ENCODE measurements at places on chromosomes 7 and 10.

DNA sequence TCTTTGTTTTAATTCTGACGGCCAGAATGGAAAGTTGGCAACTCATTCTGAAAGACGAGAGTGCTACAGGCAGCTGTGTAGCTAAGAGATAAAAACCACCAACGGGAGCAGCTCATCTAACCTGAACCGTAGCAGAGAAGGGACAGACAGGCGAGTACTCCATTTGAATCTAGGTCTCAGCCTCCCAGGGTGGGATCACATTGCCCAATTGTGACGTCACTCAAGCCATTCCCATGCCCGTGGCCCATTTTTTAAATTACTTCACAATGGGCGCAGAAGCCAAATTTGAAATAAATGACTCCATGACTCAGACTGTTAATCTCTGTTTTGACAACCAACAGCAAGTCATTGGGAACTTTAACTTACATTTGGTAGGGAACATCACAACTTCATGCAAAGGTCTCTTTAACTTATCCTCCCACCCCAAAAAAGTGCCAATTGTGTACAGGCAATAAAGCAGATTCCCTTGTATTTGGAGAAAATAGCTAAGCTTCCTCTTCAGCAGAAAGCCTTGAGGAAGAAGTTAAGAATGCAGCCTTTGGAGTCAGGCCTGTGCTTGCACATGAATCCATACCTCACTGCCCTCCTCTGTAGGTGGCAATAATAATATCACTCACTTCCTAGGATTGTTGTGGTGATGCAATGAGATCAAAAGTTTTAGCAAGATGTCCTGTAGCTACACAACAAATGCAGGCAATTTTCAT is 93.2 kb upstream of the KIF5B start:
- DNase-seq, result no peak

DNA sequence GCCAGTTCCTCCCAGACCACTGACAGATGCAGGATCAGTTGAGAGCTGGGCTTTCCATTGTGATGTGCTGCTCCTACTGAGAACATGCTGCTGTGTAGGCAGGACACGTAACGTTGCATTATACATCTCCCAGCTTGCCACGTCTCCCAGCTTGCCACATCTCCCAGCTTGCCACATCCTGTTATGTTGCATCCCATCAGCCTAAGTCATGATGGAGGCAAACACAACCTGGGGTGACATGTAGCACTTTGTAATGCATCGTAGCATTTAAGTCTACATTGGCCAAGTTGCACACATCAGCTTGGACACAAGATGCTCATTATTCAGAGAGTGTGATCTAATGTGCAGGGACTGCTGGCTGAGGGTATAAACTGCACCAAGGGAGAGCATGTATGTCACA is 73.3 kb upstream of the CHCHD3 start:
- DNase-seq, result no peak

DNA sequence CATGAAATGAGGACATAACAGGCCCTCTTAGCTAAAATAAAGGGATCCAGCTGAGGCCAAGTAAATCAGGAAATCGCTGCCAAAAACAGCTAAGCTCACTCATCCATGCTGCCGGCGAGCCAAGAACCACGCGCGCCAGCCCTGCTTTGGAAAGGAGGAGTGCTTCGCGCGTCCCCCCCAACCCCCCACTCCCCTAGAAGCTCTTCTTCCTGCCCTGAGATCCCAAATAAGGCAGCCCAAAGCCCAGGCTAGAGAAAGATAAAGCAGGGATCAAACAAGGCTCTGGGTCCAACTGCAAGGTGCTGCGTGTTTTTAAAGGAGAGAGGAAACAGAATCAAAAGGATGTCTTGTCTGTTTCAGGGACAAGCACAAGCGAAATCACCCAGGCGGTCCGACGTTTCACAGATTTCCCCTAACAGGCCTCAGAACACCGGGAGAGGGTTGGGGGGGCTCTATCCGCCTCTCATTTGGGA is 168.3 kb upstream of the AUTS2 start:
- DNase-seq, result no peak

- no peak for DNase-seq
Measured at GRCh38 chr7:130554481-130554880, 62.6 kb downstream of the MEST start.

GRCh38 chr10:64726466-64726865 is 1205.3 kb downstream of the REEP3 start:
- no peak for DNase-seq

- no peak for DNase-seq
Measured at GRCh38 chr7:92708111-92709042, 118.2 kb upstream of the FAM133B start.

DNA sequence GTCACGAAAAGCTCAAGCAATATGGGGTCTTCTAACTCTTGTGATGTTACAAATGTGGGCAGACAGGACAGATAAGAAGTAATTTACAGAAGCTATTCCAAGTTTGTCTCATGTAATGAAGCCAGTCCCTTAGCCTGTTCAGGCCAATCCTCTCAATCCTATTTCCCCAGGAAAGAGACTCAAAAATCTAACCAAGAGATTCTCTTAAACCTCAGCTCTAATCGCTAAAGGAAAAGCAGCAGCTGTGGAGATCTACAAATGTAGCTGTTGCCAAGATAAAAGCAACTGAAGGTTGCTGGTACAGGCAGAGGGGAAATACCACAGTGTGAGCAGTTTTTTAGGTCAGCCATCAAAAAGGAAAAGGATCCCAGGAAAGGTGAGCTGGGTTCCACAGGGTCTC is 39.3 kb downstream of the ANK3 start:
- DNase-seq, result no peak

DNA sequence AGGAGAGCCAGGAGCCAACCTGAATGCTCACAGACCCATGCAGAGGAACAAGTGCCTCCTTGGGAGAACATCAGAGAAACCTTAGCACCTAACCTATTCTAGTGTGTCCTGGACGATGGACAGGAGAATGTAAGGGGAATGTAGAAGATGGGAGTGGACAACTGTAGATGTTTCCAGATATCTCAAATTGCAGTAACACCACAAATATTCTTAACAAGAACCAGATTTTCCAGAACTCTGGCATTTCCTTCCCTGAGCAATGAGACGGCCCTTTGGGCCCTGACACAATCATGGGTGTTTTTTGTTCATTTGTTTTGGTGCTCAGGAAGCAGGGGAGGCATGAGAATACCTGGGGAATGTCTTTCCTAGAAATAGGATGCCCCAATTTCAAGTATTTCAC is 196.1 kb upstream of the PRSS1 start:
- no peak for DNase-seq

DNA sequence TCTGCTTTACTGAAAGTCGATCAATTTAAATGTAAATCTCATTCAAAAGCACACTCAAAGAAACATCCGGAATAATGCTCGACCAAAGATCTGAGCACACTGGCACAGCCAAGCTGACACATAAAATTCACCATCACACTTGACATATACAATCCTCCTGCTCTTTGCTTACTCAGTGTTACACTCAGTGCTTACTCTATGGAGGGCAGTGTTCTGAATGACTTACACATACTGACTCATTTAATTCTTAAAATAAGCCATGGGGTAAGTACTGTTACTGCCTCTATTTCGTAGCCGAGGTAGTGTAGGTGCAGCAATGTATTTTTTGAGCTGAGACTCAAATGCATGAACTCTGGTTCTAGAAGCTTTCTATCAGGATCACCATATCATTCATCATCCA is 421.5 kb upstream of the LRRN3 start:
- DNase-seq, result no peak

- DNase-seq, result no peak
Measured at GRCh38 chr10:18607503-18608378, 43.6 kb downstream of the NSUN6 start.

- DNase-seq, result no peak
Measured at GRCh38 chr10:48599830-48600134, 5.1 kb downstream of the ARHGAP22 start.

DNA sequence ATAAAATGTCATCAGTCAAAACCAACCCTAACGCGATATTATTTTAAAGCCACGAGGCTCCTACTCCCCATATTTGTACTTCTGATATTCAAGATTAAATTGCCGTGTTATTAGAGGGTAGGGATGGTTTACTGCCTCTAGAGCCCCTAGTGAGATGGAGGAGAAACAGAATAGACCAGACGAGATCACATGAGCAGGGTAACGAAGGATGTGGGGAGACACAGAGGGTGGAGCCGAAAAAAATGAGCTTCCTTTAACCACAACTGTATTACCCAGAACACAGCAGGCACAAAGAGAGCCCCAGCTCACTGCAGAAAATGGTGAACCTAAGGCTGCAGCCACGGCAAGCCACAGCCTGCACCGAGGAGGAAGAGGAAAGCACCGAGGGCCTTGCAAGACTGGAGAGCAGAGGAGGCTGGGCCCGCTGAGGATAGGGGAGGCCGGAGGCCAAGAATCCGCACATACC is 14.3 kb downstream of the ZC3HAV1 start:
- DNase-seq, result peak; percentile 65

DNA sequence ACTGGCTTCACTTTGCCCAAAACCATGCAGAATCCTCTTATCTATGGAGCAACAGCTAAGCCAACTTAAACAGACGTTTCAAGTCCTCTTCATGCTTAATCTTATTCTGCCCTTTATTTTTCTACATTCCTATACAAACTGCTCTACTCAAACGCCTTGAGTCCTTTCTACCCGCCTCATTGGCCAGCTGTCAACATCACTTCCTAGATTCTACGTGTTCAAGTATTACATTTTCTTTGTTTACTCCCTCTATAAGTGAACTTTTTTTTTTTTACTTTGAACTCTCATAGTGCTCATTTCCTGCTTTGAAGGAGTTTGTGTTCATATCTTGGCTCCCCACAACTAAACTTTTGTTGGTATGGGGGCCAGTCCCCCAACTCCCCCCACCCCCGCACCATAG is 28.9 kb upstream of the SLC26A5 start:
- DNase-seq, result no peak

- no peak for DNase-seq
Measured at GRCh38 chr10:121406823-121407545, 191.3 kb downstream of the FGFR2 start.

- no peak for DNase-seq
Measured at GRCh38 chr10:49388161-49388560, 7.7 kb downstream of the DRGX start.

DNA sequence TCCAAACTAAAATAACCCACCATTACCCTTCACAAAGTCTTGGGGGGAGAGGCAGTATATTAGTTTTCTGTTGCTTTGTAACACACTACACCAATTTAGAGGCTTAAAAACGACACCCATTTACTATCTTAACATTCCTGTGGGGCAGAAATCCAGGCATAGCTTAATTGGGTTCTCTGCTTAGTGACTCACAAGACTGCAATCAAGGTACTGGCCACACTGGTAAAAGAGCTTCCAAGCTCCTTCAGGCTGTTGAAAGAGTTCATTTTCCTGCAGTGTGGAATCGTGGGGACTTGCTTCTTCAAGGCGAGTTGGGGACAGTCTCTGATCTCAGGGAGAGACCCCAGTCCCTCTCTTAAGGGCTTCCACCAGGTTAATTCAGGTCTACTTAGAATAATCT is 139.1 kb downstream of the XPNPEP1 start:
- DNase-seq, result no peak

- peak; percentile 11 for DNase-seq
Measured at GRCh38 chr7:5450549-5451327, 27.1 kb upstream of the TNRC18 start.

- DNase-seq, result no peak
Measured at GRCh38 chr7:121544726-121545125, 148.6 kb upstream of the FAM3C start.

DNA sequence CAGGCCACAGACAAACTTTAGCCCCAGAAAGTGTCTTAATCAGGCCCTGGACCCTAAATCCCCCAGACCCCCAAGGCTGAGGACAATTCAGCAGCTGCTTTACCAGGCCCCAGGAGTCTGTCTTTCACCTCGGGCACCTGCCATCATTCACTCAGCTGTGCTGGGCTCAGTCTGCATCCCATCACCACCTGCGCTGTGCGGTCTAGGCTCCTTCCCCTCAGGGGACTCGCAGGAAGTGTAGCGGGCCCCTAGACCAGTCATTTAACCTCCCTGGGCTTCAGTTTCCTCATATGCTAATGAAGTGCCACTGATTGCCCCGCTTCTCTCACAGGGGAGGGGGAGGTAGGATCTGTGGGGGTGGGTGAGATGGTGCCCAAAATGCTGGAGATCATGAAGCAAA is 76.4 kb upstream of the ZMIZ1 start:
- DNase-seq, result no peak

GRCh38 chr10:71233482-71233892 is 21.1 kb downstream of the UNC5B start:
- DNase-seq, result no peak

GRCh38 chr10:79399223-79399831 is 46.1 kb downstream of the ZCCHC24 start:
- DNase-seq, result no peak

- no peak for DNase-seq
Measured at GRCh38 chr7:128740996-128741395, 1.8 kb downstream of the CALU start.

DNA sequence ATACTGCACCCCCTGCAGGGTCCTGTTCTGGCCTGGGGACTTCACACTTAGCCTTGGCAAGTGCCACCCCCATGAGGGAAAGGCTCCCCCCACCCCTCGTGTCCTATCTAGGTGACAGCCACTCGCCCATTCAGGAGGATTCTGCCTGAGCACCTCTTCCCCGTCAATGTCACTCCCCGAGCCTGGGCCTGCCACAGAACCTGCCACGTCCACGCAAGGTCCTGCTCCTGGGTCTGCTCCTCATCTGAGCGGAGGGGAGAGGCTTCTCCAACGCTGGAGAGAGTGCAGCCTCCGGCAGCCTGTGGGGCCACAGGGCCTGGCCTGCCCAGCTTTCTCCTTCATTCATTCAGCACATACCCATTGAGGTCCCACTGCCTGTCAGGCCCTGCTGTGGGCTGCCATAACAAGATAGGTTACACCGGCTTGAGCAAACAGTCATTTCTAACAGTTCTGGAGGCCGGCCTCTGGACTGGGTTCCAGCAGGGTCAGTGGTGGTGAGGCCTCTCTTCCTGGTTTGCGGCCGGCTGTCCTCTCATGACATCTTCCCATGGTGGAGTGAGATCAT is 92.0 kb upstream of the RET start:
- DNase-seq, result no peak

DNA sequence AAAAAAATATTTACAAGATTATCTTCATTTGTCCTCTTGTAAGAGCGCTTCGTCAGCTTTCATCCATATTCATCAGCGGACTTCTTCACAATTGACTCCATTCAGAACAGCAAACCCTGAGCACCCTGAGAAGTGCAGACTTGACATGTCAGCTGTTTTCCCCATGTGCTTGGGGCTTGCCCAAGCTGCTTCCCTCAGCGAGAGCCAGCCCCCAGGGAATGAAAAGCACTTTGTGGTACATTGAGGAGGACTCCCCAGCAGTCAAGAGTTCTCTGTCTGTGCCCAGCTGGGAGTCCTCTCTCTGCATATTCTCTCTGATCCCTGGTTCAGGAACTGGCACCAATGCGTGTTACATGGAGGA is 22.7 kb downstream of the HKDC1 start:
- DNase-seq, result no peak

All from activated T-cell treated with anti-CD3 and anti-CD28 coated beads for 24 hours (primary cell).